Iris pigment epithelial cell (primary cell): ENCODE measurements at places on chromosomes 7 and 10.

GRCh38 chr10:86178401-86179152, 188.0 kb downstream of the GRID1 start:
- no peak for DNase-seq

GRCh38 chr7:131720703-131721102, 164.3 kb upstream of the PODXL start:
- no peak for DNase-seq

GRCh38 chr7:112970771-112971170, 115.9 kb downstream of the GPR85 start:
- no peak for DNase-seq

GRCh38 chr10:63236113-63236935, 103.2 kb downstream of the NRBF2 start:
- DNase-seq, result peak; percentile 95
